Left ventricle myocardium superior (tissue), 1 donor: ENCODE measurements at places on chromosomes 7 and 10. TPM values are rescaled to one million over a fixed set of nuclear protein-coding genes. Genes with fewer than 3 reads are reported as not detected.
A peak's percentile ranks its signal among the peaks of the same experiment; 100 is the strongest.

DNA sequence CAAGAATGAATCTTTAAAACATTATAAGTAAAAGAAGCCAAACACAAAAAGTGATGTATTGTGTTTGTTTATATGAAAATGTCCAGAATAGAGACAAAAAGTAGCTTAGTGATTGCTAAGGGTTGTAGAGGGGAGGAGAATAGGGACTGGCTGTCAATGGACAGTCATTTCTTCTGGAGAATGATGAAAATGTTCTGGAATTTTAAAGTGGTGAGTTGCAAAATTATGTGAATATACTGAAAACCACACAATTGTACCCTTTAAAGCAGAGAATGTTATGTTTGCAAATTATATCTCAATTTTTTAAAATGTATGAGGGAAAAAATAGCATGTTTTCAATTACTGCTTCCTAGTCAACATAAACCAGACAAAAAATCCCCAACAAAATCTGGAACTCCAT lies 174.2 kb downstream of the KMT2E start:
- DNase-seq, result no peak

DNA sequence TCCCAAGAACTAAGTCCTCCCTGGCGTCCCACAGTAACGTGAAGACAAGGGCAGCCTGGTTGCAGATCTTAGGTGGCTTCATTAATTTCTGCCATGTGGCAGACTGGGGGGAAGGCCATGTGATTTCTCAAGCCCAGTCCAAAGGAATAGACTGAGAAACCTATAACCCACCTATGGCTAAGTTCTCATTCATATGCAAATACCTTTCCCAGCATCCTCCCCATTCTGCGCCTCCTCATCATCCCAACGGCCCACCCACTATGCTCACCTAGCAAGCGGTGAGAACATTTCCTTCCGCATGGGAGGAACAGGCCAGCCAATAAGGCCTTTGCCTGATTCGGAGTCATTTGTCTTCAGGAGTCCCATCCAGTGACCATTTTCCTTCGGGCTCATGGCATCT lies 8.2 kb upstream of the CLEC2L start:
- no peak for DNase-seq

- DNase-seq, result no peak
Measured at GRCh38 chr10:124415210-124415609, 3.5 kb downstream of the OAT start.

DNA sequence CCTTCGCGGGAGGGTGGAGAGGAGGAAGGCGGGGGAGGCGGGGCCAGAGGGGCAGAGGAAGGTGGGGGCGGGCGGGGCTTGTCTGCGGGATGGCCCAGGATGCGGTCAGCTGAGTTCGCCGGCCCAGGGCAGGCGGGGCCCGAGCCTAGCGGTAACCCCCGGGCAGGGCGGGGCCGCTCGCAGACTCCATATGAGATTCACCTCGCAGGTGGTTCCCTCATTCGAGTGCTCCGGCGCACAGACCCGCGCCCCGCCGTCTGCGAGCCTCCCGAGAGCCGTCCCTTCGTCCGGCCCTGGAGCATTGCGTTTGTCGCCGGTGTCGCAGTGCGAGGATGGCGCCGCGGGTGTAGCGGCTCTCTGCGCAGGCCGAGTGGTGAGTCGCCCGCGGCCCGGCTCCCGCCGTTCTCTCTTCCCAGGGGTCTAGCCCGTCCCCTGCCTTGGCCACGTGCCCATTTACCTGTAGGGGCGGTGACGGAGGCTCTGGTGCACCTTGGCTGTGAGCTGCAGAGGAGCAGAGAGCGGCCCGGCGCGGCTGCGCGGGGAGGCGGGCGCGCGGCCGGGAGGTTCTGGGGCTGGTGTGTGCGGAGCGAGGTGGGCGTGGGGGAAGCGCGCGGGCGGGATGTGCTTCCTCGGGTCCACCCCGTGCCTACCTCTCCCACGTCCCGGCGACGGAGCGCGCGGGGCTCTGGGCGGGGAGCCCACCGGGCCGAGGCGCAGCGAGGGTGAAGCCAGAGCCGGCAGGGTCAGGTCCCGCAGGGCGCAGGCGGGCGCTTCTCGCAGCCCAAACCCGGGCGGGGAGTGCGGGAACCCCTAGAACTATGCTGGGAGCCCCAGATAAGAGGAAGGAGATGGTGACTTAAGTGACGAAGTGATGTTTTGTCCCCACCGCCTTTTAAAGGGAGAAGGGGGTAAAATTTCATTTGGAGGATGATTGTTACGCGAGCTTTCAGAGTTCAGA lies at the start of gene UPP1:
UPP1 (plus strand) TSS at position 220 of the 958 bp plus-strand sequence. CDS start 5,519 bp downstream, outside the sequence.
- peak; percentile 96 for DNase-seq

- DNase-seq, result no peak
Measured at GRCh38 chr10:90787393-90788198, 70.2 kb downstream of the HTR7 start.

DNA sequence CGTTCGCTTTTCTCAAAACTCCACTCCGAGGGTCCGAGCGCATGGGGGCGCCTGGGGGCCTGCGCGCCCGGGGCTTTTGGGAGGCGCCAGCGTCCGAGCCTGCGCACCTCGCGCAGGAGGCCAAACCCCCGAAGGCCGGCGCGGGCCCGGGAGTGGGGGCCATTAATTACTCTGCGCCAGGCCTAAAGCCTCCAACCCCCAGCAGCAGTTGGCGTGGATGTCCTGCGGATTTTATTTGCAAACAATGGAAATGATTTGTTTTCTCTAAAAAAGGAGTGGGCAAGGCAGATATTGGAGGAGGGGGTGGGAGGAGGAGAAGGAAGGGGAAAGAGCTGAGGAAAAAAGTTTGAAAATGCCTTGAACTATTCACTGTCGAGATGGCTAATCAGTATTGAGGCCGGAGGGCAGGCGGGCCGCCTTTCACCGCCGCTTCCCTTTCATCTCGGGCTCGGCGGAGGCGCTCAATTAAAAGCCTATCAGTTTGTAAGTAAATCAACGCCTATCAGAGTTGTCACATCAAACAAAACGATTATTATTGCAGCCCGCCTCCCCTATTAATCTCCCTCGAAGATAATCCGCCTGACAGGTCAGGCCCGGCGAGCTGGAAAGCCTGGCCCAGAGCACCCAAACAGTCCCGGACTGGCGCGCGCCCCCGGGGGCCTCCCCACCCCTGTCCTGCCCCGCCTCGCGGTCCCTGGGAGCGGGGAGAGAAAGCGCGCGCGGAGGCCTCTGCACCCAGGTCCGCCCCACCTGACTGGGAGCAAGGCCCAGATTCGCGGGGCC lies 3.4 kb upstream of the ZNF503 start:
- peak; percentile 41 for DNase-seq

- DNase-seq, result no peak
Measured at GRCh38 chr7:7201578-7202374, 19.4 kb downstream of the C1GALT1 start.

- DNase-seq, result peak; percentile 25
Measured at GRCh38 chr7:499853-500485, 19.7 kb downstream of the PDGFA start.

Gene NPC1L1
- not detected for total RNA-seq

Gene R3HCC1L
- total RNA-seq, result 4.8 TPM

Gene NKX6-2
- not detected for total RNA-seq

Gene CYP2W1
- not detected for total RNA-seq
